ENCODE measurements at places on chromosomes 6 and 20.

- no peak for DNase-seq
Observed at GRCh38 chr6:42813906-42814444, 32.1 kb downstream of the BICRAL start.

DNA sequence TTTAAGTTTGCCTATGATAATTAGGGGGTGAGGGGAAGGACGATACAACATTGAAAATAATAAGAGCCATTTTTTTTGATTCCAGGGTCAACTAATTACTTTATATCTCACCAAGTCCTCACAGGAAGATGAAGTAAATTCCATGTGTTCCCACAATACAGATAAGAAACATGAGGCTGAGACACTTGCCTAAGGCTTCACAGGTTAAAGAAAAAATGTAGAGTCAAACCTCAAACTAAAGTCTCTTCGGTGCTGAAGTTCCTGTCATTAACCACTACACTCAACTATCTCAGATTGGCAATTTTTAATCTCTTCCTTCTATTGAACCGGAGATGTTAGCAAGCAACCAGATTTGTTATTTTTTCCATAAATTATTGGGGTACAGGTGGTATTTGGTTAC is 33.0 kb downstream of the MRAP2 start:
- DNase-seq: no peak

DNA sequence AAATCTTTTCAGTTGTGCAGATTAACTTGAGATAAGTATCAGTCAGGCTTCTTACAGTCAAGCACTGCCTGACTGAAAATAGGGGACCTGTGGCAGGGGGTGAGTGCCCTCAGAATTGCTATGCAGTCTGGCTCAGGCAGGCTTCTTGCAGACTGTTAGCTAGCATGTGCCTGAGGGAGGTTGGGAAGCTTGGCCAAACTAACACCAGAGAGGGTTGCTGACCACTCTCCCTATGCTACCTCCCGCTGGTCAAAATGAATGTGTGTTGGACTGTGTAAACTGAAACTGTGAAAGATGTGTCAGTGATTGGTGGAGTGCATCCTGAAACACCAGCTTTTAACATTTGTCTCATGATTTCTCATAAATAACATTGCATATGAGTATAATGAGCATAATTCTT is 622.3 kb upstream of the IMPG1 start:
- DNase-seq: no peak

GRCh38 chr6:160929831-160930230 is 61.7 kb upstream of the MAP3K4 start:
- no peak for DNase-seq

DNA sequence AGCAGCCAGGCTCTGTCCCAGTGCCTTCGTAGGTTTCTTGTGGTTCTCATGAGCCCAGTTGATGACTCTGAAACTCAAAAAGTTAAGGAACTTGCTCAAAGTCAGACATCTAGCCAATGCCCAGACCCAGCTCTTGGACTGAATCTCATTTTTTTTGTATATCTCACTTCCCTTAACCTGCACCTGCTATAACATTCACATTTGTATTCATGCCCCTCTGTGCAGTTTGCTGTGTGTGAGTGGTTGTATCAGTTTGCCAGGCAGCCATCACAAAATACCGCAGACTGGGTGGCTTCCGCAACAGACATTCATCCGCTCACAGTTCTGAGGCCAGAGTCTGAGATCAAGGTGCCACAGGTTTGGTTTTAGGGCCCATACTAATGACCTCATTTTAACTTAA is 49.9 kb downstream of the IPCEF1 start:
- no peak for DNase-seq

DNA sequence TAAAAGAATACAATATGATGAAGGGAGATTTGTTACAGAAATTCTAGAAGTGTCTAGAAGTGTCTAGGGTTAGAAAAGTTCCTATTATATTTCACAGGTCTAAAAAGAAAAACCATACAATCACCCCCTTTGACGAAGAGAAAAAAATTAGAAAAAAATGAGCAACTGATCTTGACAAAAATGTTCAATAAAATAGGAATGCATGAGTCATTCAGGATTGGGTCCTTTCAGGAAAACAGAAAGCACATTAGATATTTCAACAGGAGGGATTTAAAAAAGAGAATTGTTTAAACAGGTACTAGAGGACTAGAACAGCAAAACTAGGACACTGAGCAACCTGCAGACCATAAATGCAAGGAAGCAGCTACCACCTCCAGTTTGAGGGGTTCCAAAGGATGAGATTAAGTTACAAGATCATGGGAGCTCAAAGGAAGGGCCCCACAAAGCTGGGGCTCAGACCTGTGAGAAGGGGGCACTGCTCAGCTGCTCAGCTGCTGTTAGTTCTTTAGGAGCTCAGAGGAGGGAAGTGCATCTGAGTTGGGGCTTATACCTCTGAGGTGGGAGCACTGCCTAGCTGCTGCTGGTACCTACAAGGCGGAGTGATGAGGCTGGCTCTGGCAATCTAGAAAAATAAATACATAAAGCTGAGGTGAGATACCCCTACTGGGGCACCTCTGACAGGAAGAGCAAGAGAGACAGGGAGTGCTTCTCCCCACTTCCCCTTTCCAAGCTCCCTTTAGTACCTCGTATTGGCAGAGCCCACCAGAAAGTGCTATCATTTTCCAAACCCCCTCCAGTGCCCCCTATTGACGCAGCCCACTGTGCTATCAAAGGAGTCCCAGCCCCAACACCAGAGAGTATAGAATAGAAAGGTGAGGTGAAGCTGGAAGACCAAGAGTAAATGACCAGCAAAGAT is 27.1 kb upstream of the BEND6 start:
- no peak for DNase-seq
